Cerebellum (tissue), 4 donors: ENCODE measurements at places on chromosomes 3 and 15.

DNA sequence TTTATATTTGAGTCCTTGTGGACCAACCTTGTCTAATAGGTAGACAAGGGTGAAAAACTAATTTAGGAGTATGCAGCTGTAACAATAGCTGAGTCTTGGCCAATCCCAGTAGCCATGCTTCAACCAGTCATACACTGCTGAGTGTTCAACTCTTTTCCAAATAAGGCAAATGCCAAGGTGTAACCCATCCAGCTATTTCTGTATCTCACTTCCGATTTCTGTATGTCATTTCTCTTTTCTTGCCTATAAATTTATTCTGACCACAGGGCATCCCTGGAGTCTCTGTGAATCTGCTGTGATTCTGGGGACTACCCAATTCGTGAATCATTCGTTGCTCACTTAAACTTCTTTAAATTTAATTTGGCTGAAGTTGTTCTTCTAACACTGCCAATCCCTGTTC, 93.2 kb downstream of the MAGI1 start:
- DNase-seq: no peak

DNA sequence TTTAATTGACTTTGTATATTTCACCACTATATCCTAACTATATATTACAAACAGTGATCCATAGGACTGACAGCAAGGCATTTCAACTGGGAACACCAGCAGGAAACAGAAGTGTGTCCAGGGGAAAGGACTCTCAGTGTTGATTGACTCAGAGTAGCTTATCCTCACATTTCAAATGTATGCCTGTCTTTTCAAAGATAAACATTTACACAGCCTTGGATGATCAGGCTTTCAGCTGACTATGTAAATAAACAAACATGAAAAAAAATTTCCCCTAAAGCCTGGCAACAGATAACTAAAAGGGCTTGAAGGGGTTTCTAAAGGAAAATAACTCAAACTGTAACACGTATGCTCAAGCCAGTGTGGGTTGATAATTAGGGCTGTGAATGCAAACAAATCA, 321.8 kb downstream of the TBC1D5 start:
- no peak for DNase-seq

DNA sequence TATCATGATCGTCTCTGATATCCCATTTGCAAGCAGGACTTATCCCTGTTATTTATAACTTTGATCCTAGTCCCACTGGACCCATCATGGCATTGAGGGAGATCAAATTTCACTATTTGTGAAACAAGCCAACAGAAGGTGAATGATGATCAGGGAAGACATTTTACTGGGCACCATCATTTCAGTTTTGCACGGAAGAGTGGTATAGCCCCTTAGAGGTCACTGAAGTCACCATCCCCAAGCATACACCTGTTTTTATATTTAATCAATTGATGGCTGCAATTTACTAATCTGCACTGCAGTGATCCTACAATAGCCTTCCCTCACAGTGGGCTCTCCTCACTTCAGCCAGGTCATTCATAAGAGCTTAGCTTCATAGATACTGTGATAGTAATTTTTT, 132.4 kb downstream of the FHIT start:
- no peak for DNase-seq

DNA sequence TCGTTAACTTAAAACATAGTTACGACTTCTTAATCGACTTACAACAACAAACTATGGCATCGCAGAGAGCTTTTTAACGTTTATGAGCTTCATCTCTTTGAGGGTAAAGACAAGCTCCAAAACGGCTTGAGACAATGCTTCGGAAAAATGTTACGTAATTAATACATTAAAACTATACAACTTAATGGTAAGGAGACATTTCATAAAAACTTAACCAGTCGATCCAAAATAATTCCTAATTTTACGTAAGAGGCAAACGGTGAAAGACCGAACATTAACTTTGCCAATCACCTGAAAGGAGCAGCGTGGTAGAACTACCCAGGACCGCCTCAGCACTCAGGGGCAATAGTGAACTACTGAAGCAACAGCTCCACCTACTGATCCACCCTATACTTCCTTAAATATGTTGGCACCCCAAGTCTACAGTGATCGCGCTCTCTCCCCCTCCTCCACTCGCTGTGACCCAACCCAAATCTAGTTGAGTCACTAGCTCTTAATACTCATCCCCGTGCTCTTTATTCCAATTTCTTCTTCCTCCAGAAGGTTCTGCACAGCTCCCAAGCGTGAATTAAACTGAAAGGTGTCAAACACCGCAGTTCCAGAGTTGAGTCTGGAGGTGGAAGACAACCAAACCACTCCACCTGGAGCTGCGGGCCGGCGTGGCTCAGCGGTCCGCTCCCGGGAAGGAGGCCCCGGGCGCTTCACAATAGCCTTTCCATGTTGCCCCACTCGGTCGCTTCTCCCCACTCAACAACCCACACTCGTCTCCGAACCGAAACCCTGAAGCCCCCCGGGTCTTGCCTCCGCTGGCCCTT, 901 bp downstream of the NAA50 start:
- peak; percentile 66 for DNase-seq

GRCh38 chr3:13546667-13547171, 2.2 kb upstream of the FBLN2 start:
- no peak for DNase-seq

- no peak for DNase-seq
These were observed 31.2 kb downstream of the ZPLD1 start for GRCh38 chr3:102466001-102466400.

- DNase-seq: no peak
These were observed 31.0 kb downstream of the SRPRB start for GRCh38 chr3:133836497-133837158.

- DNase-seq: no peak
These were observed 145.5 kb downstream of the TIGIT start for GRCh38 chr3:114439284-114439683.

GRCh38 chr3:197847866-197848401, 56.9 kb downstream of the LRCH3 start:
- no peak for DNase-seq

GRCh38 chr3:42115946-42116345, 24.8 kb downstream of the TRAK1 start:
- DNase-seq: no peak

- DNase-seq: no peak
These were observed 13.2 kb downstream of the TSPAN3 start for GRCh38 chr15:77057685-77058084.

DNA sequence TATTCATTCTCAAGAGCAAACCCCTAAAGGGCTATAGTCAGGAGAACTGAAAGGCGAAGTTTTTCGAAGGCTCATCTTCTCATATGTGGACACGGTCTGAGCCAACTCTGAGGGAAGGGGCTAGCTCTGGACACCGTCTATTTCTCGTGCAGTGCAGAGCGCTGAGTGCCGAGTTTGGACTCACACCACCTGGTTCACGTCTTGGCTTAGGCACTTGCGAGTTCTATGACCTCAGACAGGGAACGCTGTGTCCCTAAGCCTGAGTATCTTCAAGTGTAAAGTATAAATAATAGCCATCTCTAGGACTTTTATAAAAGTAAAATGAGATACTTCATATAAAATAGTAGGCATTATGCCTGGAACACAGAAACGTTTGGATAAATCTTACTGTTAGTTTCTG, 223.7 kb downstream of the FMN1 start:
- no peak for DNase-seq

- no peak for DNase-seq
These were observed 645.9 kb downstream of the CADM2 start for GRCh38 chr3:85604641-85605040.

GRCh38 chr3:191441687-191442086, 19.3 kb upstream of the PYDC2 start:
- no peak for DNase-seq

- DNase-seq: no peak
These were observed 368.6 kb upstream of the RBMS3 start for GRCh38 chr3:28912120-28912885.

DNA sequence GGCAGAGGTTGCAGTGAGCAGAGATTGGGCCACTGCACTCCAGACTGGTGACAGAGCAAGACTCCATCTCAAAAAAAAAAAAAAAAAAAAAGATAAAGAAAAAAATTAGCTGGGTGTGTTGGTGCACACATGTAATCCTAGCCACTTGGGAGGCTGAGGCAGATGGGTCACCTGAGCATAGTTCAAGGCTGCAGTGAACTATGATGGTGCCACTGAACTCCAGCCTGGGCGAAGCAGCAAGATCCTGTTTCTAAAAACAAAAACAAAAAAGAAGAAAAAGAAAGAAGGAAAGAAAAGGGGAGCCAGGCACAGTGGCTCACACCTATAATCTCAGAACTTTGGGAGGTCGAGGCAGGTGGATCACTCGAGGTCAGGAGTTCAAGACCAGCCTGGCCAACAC, 32.9 kb downstream of the PIK3CB start:
- no peak for DNase-seq

DNA sequence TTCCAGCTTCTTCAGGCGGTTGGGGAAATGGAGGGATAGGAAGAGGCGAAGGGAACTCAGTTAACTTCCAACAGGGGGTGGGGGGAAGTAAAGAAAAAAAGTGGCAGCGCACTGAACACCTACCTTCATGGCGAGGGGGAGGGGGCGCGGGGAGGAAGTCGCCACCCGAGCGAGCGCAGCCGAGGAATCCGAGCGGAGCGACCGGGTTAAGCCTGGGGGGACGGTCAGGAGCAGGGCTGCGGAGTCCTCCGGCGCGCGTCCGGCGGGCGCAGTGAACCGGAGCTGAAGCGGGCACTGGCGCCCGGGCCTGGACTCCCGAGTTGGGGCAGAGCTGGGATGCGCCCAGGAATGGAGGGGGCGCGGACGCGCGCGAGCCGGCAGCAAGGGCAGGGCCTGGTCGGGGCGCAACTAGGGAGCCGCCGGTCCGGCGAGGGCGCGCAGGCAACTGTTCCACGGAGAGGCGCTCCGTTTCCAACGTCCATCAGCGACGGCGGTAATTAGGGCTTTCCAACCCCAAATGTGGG, at the start of gene WNT5A:
Gene WNT5A, minus strand, starts transcription at position 450 of the 524 bp plus-strand sequence. Its CDS starts 321 bp downstream, at position 129.
- peak; percentile 20 for DNase-seq

GRCh38 chr3:170699158-170700053, 113.5 kb upstream of the SLC7A14 start:
- no peak for DNase-seq

GRCh38 chr15:74179101-74179841, 5.8 kb downstream of the ISLR start:
- DNase-seq: no peak

DNA sequence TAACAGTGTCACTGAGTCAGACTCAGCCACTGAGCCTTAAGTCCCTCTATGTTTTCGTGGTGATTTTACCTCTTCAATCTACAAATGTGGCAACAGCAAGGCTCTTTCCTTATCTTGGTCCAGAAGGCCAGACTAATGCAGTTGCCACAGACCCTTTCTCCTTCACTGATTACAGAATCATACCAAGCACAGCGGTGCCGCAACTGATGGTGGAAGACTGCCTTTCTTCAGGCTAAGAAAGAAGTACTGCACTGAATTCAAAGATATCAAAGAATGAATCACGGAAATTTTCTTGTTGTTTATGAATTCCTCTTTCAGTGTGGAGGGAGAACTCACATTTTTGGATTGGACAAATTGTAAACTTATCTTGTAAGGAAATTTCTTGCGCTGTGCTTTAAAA, 18.6 kb downstream of the DCP1A start:
- DNase-seq: no peak

DNA sequence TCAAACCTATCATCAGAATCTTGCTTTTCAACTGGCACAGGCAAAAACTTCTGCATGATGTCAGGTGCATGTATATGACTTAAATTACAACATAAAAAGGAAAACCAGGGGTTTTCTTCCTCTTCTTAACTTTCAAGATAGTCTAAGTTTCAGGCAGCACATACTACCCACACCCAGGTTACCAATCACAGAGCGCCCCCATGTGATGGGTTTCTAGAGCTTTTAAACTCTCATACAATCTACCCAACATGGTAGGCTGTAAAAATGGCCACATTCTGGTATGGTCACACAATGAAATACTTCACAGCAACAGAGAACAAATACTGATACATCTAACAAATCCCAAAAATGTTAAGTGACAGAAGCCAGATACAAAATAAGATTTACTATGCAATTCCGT, 7.4 kb downstream of the MESD start:
- DNase-seq: no peak

- no peak for DNase-seq
These were observed 2.6 kb upstream of the MRPL3 start for GRCh38 chr3:131505421-131505820.

DNA sequence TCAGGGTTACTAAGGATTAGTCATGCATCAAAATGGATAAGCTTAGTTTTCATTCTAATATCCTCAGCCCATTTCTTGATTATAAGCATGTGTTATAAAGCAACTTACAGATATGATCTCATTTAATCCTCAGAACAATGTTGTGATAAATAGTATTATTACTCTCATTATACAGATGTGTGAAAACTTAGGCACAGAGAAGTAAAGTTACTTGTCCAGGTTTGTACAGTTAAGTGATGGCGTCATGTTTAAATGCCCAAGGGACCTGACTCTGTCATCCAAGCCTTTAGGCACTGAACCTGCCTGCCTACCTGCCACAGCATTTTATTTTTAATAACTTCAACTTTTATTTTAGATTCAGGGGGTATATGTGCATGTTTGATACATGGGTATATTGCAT, 472.9 kb upstream of the SEMA6D start:
- DNase-seq: no peak

- no peak for DNase-seq
These were observed 49.0 kb downstream of the KBTBD12 start for GRCh38 chr3:127964053-127964452.

- no peak for DNase-seq
These were observed 976 bp upstream of the ABTB1 start for GRCh38 chr3:127671523-127672428.

GRCh38 chr3:156406393-156406792, 148.5 kb downstream of the SSR3 start:
- DNase-seq: no peak

DNA sequence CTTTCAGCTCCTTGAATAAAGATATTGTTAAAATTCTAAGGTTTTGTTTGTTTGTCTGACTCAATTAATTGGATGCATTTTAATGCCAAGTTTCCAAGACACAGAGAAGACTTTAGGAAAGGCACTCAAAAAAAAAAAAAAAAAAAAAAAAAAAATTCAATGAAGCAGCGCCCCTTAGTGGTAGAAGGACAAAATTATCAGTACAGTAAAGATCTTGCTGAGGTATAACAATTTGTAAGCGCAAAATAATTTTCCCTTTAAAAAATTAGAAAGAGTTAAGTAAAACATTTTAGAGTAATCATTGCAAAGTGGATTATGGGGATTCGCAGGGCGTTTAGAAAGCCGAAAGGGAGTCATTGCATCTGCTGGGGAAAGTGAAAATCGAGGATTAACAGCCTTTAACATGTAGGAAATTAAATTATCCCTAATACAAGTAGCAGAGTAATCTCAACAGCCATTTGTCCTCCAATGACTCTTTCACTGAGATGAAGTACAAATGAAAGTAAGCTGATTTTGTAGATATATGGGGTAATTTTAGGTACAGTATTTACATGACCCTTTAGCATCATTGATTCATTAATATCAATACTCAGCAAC, 5.8 kb upstream of the DIS3L start:
- DNase-seq: peak; percentile 60
